RPMI7951 (cell line): ENCODE measurements at places on chromosomes 4 and X.

DNA sequence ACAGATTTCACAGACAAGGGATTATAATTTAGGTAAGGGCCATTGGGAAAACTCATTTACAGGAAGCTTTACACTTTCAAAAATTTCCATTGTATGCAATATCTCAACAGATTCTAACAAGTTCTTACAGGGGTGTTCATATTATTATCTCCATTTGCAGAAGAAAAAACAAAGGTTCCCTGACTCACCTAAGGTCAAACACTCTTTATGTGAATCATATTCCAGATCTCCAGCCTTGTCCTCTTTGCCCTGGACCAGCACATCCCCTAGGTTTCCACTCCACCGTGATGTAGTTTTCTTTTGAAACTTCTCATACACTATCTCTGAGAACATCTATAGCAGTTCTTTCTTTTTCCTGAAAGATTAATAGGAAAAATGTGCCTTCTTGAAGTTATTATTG lies 96.4 kb upstream of the HS3ST1 start:
- no peak for DNase-seq

DNA sequence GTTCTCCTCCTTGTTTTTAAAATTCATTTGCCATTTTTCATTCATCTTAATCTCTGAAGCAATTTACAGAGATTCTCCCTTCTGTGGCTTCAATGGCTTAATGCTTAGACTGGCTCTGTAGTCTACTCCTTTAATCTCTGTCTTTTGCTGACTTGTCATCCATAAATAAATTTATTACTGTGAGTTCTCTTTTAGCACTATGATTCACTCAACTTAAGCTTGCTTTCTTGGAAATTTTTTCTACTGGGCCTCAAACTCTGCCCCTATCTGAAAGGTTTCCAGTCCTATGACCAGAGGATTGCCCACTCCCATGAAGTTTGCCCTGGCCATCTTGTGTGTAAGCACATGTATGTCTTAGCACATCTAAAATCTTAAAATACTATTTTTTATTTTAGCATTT lies 251.1 kb downstream of the DCLK2 start:
- DNase-seq: no peak

GRCh38 chr4:28106155-28106554 lies 1245.5 kb downstream of the STIM2 start:
- no peak for DNase-seq

- DNase-seq: no peak
These were observed 91.7 kb downstream of the SPATA18 start for GRCh38 chr4:52142816-52143215.

DNA sequence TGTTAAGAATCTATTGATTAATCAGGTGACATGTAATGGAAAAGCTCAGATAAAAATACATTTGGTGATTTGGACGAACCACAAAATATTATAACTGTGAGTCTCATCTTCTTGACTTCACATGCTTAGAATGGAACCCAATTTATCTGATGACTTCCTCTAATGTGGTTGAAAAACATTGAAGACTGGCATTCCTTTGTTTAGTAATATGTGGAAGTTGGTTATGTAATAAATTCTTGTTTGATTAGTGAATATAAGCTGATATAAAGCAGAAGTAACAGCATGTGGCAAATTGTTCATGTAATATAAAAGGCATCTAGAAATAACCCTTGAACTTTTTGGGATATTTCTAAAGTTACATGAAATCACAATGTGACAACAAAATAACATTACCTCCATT lies 9.7 kb downstream of the GIMD1 start:
- DNase-seq: no peak

DNA sequence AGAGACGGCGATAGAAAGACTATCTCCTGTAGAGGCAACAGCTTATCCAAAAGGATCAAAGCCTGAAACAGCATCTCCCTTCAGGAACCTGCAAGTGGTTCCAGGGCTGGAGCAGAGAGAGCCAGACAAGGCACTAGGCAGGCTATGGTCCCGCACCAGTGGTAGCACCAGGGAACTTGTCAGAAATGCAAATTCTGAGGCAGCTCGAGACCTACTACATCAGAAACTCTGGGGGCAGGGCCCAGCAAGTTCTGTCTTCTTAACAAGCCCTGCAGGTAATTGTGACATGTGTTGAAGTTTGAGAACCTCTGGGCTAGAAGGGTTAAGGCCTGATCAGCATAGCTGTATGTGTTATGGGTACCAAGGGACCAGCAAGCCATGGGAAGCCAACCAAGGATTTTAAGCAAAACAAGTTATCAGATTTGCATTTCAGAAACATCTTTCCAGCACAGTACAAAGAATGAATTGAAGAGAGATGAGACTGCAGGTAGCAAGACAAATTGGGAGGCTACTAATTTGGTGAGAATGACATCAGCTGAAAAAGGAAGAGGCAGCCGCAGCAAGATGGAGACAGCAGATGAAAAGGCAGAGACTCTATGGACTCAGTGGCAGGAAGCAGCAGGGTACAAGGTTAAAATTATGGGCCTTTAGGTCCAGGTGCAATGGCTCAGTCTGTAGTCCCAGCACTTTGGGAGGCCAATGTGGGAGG lies 139.7 kb downstream of the TSPAN5 start:
- no peak for DNase-seq

GRCh38 chr4:73676861-73677323 lies 56.7 kb upstream of the RASSF6 start:
- DNase-seq: peak; percentile 56

DNA sequence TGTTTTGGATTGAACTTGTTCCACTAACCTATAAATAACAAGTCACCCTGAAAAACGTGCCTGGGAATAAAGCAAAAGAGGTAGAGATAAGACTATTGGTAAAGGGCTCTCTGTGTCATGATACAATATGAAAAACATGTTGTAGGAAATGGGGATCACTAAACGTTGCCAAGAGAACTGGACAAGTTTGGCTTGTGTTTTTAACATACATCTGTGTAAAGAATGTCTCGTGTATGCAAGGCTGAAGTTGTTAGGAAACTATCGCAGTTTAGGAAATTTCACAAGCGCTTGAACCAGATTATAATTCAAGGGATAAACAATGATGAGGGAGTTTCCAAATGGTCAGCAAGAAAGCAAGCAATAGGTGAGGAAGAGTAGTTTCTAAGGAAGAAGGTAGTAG lies 655.8 kb downstream of the PCDH7 start:
- DNase-seq: no peak

GRCh38 chr4:100014616-100015015 lies 64.5 kb upstream of the H2AZ1 start:
- no peak for DNase-seq

DNA sequence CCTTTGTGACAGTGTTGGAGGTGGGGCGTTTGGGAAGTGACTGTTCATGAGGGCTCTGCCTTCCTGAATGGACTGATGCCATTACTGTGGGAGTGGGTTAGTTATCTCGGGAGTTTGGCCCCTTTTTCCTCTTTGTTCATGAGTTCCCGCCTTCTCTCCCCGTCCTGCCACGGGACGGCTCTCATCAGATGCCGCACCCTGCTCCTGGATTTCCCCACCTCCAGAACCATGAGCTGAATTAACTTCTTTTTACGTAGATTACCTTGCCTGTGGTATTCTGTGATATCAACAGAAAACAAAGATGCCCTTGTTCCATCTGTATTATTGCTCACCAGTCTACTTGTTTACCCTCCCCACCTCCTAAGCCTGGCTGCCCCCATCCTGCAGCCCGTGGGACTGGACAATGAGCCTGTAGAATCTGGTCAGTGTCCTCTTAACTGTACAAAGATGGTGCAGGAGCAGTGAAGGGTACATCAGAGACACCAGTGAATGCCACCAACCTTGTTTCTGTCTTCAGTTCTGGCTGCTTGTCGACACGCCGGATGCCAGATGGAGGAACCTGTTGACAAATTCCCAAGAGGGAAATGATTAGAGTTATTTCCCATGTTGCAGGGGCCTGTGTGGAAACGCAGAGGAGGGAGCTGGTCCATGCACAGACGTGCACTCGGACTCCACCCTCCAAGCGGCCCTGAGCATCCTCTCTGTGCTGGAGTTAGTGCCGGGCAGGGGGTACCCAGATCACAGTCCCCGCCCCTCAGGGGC lies 104.7 kb downstream of the ABLIM2 start:
- no peak for DNase-seq

DNA sequence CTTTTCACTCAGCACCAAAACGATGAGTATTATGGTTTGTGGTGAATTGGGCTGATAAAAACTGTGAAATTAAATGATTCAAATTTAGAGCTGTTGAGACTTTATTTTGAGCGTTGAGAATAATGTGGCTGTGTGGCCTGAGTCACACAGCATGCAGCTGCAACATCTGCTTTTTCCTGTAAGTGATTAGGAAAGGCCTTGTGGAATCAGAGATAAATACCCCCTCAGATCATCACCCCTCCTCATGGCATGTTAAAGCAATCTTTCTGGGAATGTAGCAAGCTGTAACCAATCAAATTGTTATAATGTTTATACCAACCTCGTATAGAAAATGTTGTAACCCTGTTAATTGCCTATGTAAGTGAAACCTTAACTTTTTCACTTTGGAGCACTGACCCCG lies 90.0 kb upstream of the GRPR start:
- peak; percentile 4 for DNase-seq

GRCh38 chr4:142549726-142550463 lies 296.2 kb downstream of the INPP4B start:
- peak; percentile 79 for DNase-seq

- DNase-seq: no peak
These were observed 3.7 kb upstream of the SPARCL1 start for GRCh38 chr4:87532907-87533306.

DNA sequence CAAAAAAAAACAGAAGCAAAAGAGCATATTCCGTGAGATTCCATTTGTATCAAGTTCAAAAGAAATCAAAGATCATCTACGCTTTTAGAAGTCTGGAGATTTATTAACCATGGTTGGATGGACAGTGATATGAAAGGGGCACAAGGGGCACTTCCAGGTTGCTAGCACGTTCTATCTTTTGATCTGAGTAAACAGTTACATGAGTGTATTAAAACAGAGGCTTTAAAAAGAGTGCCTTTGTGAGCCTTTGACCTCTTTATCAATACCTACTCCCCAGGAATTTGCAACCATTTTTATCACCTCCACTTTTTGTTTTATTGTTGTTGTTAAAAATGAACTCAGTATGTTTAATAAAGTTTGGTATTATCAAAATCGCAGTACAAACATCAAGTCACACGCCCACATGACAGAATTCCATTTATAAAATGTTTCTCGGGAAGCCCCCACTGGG lies 72.4 kb upstream of the UCP1 start:
- DNase-seq: no peak

DNA sequence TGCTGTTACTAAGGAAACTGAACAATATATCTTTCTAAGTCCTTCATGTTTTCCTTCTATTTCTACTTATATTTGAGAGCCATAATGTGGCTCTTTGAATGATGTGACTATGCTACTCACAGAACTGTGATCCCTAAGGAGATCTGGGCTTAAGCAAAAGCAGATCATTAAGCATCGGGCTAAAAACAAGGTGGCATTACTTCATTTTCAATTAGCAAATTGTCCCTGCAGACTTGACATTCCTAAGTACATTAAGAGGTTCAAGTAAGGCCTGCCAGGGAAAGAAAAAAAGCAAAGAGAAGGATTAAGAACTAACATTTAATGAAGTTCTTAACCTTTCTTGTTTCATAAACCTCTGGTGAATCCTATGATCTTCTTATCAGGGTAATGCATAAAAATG lies 447.6 kb downstream of the PDGFC start:
- DNase-seq: no peak

- no peak for DNase-seq
These were observed 13.2 kb downstream of the DOK7 start for GRCh38 chr4:3476341-3476747.

DNA sequence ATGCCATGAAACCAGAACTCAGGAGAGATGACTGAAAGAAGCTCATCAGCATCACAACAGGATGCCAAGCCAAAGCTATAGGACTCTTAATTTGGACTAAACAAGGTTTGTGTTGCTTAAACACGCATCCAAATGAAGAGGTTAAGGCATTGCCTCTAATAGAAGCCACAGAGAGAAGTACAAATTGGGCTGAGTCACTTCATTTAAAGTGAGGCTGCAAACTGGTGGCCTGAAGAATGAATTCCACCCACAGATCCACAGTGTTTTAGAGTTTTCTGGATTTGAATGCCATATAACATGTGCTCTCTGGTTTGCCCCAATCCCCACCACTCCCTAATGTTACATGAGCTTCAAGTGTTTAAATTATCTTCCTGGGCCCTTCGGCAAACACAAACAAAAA lies 103.5 kb downstream of the FIP1L1 start:
- no peak for DNase-seq

GRCh38 chr4:46432923-46433322 lies 43.0 kb upstream of the GABRA2 start:
- DNase-seq: peak; percentile 2
